ENCODE measurements at places on chromosomes 5 and 9.

DNA sequence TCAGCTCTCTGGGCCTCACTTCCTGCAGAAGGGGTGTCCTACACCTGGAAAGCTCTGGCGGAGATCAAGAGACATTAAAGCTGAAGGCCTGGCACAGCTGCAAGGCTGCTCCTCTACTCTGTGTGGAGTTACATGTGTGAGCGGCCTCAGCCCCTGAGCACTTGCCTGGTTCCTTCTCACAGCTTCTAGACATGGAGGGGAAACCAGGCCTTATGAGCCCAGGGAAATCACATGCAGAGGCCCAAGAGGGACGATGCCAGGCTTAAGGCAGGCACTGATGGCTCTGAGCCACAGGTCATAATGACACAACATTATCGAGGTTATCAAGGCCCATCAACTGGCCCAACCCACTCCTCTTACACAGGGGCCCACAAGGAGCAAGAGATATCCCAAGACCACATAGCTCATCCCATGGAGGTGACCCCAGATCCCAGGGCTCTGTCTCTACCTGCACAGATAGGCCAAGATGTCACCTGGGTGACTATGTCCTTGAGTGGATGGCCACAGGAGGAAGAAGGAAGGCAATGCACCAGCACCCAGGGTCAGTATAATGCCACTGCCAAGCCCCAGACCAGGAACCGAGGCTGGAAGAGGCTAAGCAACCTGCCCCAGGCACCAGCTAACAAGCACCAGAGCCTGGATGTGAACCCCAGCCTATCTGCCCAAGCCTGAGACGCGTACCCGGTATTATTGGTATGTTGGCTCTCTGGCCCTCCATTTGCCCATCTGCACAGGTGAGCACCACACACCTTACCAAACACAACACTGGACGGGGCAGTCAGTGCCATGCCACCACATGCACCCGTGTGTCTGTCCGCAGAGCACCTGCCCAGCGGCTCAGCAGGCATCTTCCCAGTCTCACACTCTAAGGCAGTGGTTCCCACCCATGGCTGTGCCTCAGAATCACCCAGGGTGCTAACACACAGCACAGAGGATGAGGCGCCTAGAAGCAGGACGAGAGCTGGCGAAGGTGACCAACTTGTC lies 143.3 kb downstream of the GABBR2 start:
- DNase-seq, result no peak

- DNase-seq, result no peak
These were observed 24.3 kb downstream of the NOTCH1 start for GRCh38 chr9:136521537-136521936.

DNA sequence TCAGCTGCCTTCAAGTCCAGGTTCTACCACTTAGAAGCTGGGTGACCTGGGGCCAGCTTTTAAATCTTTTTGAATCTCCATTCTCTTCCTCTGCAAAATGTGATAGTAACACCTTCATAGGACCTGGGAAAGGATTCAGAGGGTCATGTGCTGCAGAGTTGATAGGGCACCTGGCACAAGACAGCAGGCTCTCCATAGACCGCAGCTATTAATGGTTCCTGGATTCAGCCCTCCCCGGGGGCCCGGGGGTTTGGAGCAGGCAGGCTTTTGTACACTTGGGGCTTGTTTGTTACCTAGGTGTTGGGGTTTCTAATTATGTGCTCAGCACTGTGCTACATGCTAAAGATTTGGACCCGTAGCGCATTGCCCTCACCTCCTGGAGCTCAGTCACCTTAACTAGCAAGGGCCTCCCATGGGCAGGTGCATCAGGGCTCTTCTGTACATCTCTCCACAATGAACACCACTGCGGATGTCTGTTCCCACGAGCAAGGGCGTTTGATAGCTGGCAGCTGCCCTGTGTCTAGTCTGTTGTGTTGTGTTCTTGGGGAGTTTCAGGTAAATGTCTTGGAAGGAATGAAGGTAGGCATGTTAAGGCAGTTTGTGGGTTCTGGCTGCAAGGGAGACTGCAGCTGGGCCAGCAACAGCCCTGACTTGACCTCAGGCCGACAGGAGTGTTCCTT lies 12.1 kb downstream of the PRRC2B start:
- no peak for DNase-seq

DNA sequence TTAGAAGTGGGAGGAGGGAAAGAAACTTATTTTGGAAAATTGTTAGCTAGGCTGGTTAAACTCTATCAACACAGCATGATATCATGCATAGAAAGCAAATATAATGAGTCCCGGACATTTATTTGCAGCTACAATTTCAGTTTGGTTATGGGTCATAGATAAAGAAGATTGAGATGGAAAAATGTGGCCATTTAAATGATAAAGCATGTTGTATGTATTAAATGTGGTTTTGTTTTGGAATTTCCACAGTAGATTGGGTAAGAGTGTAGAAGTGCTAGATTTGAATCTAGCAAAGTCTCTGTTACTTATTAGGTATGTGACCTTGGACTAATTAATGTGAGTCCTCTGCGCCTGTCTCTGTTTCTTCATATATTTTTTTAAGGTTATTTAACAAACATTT lies 217.4 kb downstream of the KDM4C start:
- no peak for DNase-seq

- DNase-seq, result no peak
These were observed 25.1 kb downstream of the PDGFRB start for GRCh38 chr5:150130493-150130922.

- DNase-seq, result no peak
These were observed 431.0 kb downstream of the ENC1 start for GRCh38 chr5:74209571-74209970.

DNA sequence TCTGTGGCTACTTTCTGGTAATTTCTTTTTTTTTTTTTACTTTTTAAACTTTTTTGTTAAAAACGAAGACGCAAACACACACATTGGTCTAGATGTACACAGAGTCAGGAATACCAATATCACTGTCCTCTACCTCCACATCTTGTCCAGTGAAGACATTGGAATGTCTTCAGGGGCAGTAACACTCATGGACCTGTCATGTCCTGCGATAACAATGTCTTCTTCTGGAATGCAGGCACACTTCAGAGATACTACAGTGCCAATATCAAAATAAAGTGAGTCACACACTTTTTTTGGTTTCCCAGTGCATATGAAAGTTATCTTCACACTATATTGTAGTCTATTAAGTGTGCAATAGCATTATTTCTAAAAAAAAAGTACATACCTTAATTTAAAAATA lies 175.9 kb downstream of the ARRDC3 start:
- DNase-seq, result no peak

DNA sequence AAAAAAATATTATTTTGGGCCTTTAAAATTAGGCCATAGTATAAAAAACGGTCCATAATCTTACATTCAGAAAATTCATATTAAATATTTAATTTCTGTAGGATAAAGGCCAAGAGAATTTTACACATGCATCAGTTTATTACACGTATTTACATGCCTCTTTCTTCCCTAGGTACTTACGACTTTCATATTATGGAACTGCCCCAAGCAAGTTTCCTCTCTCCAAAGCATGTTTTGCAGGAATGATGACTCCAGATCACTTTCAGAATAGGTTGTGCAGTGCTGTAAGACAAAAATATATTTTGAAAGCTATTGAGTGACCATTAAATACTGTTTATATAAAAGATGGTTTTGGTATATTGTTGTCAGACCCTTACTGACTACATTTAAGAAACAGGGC lies 61.8 kb downstream of the WDR36 start:
- DNase-seq, result no peak

GRCh38 chr5:95471942-95472341 lies 80.8 kb downstream of the FAM81B start:
- DNase-seq, result no peak
